ENCODE measurements at places on chromosomes 3 and 15. TPM values are rescaled to one million over a fixed set of nuclear protein-coding genes. Genes with fewer than 3 reads are reported as not detected.

DNA sequence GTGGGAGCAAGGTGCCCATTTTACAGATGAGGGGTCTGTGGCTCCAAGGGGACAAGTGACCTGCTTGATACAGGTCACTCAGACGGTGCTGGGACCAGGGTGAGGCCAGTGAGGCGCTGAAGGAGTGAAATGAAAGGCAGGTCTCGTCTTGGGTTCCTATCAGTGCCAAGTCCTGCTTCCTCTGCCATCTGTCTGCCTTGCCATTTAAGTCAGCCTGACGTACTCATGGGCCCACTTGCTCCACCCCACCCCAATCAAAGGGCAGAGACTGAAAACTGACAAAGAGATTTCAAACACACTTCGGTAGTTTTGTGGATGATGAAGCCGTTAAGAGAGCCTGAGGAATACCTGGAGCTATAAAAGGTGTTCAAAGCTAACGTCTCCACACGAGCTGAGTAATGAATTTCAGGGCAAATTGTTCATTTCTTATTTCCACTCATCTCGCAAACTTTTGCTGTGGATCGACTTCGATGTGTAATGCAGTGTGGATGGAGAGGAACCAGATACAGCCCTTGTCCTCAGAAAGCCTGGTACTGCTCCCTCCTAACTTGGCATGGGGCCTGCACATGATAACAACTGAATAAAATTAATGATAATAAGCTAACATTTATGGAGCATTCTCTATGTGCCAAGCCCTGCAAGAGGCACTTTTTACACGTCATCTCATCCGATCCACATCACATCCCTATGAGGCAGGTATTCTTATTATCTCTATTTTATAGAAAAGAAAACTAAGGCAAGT is 36.6 kb downstream of the ATP2B2 start:
- no peaks in the 10 kb centered on the region for H3K4me1 ChIP-seq
- no peak overlapping the region for H3K4me3 ChIP-seq
- H3K27me3 ChIP-seq, result no peaks in the 10 kb centered on the region
- H3K36me3 ChIP-seq, result no peaks in the 10 kb centered on the region

- no peak for DNase-seq
- no peaks in the 10 kb centered on the region for H3K4me1 ChIP-seq
- H3K36me3 ChIP-seq, result no peaks in the 10 kb centered on the region
- no peak overlapping the region for H3K27ac ChIP-seq
- H3K27me3 ChIP-seq, result no peaks in the 10 kb centered on the region
- no peak overlapping the region for H3K4me3 ChIP-seq
These were observed 6.2 kb downstream of the PPARG start for GRCh38 chr3:12294885-12295580.

The ELP6 gene
- total RNA-seq, result 22.1 TPM

The PLXNB1 gene
- 257 TPM for total RNA-seq

The TCF12 gene
- 138 TPM for total RNA-seq

The GOLGA6A gene
- total RNA-seq, result 0.25 TPM

Measured in vagina (tissue), 2 donors.